ENCODE measurements at places on chromosomes 7 and 10.

- DNase-seq = no peak
Measured at GRCh38 chr7:33530664-33531063, 374.7 kb upstream of the BMPER start.

DNA sequence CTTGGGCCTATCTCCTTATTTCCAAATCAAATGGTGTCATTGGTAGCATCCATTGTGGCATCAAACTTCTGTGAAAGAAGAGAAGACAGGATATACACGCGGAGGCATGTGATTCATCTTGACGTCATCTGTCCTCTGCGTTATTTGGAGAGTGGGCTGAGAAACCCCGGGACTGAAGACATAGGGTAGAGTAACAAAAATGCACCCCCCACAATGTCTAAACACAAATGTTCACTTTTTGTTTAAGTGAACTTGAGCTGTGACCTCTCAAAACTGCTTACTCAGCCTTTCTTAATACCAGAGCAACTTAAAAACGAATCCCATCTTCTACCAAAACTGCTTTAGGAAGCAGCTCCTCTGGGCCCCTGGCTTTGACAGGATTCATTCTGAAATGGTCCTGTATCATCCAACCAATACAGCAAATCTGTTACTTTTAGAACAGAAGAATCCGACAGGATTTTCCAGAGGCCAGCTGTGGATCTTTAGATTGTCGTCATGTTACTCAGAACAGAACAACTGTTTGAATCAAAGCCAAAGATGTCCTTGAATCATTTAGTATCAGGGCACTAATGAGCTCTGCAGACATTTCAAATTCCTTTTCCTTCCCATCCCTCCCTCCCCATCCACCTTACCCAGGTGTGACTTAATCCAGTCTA is 438.1 kb downstream of the SUGCT start:
- peak; percentile 82 for DNase-seq

- DNase-seq = no peak
Measured at GRCh38 chr10:514137-514671, 175.3 kb downstream of the DIP2C start.

GRCh38 chr7:18517646-18518045 is 22.1 kb downstream of the HDAC9 start:
- no peak for DNase-seq

DNA sequence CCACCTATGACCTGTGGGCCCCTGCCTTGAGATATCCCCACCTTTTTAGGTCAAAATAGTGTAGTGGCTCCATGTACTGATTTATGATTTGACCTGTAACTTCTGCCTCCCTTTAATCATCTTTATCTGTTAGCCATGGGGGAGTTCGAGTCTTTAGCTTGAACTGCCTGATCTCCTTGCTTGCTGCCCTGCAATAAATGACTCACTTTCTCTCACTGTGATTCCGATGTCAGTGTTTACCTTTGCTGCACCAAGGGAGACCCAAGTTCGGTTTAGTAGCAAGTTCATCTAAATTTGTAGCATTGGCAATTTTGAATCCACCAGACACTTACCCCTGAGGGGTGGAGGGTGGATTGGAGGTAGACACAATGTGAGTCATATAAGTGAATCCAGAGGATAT is 814.6 kb upstream of the AUTS2 start:
- no peak for DNase-seq

DNA sequence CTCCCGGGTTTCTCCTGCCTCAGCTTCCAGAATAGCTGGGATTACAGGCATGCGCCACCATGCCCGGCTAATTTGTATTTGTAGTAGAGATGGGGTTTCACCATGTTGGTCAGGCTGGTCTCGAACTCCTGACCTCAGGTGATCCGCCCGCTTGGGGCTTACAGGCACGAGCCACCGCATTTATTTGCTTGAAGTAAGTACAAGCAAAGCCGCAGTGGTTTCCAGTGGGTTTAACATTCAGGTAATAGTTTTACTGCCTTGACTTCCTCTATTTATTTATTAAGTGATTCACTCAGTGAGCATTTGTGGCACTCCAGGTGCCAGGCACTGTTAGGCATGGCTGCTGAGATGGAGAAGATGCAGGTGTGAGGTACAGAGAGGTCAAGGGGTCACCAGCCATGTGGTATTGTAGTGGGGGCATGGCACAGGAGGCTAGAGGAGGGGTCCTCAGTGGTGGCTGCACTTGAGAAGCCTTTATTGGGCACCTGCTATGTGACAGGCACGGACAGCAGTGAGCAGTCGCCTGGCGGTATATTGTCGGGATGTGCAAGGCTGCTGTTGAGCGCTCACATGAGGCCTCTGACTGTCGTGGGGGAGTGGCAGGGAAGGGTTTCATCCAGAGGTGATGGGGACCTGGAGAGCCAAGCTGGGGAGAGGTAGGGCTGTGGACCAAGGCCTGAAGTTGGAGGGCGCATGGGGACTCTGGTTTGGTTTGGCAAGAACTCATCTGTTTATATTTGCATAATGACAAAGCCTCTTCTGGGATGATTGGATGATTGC is 54.9 kb downstream of the DOCK1 start:
- no peak for DNase-seq

GRCh38 chr10:90193240-90193985 is 492.0 kb downstream of the KIF20B start:
- DNase-seq = peak; percentile 58

- no peak for DNase-seq
Measured at GRCh38 chr7:8015100-8015745, 46.6 kb downstream of the GLCCI1 start.

DNA sequence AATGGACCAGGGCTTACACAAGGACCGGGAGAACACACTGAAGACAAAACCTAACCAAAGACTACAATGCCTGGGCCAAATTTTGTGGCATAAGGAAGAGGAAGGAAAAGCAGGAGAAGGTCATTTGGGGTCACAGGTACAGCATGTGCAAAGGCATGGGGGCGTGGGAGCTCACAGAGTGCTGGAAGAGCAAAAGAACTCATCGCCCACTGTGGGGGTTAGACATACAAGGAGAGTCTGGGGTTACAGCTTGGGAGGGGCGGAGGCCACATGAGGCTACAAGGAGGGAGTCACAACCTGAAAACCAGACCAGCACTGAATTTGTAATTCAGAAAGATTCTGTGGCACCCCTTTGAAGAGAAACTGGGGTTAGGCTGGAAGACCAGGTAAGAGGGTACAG is 9.7 kb downstream of the PUS7 start:
- DNase-seq = no peak

GRCh38 chr7:69827140-69827539 is 228.9 kb downstream of the AUTS2 start:
- DNase-seq = no peak

DNA sequence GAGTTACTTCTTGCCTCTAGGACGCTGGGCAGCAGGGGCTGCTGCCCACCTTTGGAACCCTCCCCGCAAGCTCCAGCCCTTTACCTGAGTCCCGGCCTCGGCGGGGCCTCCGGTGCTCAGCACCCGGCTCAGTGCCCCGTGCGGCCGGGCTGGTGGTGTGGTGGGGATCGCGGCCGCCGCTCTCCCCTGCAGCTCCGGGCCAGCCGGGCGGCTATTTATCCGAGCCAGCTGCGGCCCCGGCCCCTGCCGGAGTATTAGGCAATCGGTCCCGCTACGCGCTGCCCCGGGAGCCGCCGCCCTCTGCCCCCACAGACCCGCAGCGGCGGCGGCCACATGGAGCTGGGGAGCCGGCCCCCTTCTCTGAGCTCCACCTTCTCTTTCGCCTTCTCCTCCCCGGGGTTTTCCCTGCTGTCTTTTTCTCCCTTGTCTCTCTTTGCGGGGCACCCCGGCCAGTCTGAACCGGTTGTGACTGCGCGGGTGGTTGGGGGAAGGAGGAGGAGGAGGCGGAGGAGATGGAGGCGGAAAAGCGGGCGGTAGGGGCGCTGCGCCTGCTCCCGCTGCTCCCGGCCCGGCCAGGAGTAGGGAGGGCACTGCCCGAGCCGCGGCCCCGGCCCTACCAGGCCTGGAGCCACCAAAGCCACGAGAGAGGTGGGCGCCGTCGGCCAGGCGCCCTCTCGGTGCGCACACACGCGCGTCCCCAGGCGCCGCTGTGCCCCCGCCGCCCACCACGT is at the start of gene SLC16A9:
SLC16A9 (minus strand) TSS at position 456 of the 731 bp plus-strand sequence. CDS start 25,559 bp downstream, outside the sequence.
- peak; percentile 42 for DNase-seq

GRCh38 chr7:13849163-13849892 is 140.1 kb downstream of the ETV1 start:
- DNase-seq = no peak

DNA sequence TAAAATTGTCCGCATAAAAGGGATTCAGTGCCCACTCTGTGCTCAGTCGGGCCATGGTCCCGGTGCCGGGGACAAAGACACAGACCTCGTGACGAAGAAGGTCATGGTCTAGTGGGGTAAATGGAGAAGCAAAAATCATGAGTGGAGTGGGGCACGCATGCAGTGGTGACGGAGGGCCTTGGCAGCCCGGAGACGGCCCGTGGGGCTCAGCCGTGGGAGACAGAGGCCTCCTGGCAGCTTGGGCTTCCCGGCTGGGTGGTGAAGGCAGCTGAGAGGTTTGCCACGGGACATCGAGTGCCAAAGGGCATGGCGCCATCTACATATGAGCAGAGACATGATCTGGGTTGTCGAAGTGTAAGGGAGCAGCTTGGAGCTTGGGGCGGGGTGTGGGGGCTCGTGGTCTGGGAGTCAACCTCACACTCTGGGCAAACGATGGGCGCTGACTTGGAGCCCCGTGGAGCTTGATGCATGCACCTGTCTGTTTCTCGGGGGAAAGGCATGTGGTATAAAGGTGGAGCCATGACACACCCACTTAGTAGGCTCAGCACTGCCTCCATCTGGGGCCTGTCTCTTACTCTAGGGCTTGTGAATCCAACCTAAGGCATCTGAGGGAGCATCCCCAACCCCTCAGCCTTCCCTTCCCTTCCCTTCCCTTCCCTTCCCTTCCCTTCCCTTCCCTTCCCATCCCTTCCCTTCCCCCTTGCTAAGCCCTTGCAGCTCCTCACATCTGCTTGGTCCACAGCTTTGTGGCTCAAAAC is 151.0 kb upstream of the INSYN2A start:
- DNase-seq = no peak
